ENCODE measurements at places on chromosomes 12 and 14. TPM values are rescaled to one million over a fixed set of nuclear protein-coding genes. Genes with fewer than 3 reads are reported as not detected.

DNA sequence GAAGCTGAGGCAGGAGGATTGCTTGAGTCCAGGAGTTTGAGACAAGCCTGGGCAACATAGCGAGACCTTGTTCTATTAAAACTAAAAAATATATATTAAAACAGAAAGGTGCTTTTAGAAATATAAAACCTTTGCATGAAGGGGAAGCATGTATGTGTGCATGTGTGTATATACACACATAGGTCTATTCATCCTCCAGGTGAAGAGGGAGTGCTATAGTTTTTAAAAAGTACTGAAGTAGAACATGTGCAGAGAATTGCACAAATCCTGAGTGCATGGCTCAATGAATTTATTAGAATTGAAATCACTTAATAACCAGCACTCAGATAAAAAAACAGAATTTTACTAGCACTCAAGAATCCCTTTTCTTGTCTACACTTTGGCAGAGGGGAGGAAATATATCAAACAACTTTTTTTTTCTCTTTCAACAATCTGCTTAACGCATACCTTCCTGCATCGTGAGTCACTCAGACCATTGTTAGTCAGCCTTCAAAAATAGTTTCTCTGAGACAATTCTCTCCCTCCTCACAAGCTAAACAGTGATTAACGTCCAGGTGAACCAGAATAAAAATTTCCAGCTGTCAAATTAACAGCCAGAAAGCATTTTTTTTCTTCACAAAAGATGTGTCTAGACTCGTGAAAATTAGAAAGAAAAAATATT lies 17.7 kb upstream of the NEDD1 start:
- DNase-seq: no peak

DNA sequence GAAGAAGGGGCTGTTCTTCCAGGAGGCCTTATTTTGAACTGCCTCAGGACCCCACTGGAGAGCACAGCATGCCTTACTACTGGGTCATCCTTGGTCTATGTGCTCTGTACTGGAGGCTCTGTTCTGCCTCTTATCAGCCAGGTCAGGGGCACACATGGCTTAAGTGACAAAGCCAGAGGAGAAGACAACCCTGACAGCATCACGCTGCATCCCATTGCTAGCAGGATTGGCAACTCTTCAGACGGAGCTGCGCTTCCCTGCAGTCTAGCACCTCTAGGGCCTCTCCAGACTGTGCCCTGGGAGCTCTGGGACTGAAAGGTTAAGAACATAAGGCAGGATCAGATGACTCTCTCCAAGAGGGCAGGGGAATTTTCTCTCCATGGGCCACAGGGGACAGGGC lies 17.3 kb upstream of the TIGAR start:
- DNase-seq: no peak

DNA sequence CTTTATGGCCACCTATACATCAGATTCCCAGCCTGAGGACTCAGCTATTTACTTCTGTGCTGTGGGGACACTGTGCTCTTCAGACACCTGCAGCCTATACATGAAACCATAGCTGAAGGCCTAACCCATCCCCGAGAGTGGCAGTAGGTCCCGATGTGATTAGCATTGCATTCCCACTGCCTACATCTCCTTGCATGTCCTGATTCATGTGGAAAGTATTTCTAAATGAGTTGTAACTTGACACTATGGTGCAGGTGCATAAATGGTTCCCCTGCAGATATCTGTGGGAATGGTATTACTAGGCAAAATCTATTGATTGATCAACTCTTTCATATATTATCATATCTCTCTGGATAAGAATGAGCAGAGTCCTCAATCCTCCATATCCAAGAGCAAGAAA lies 433.5 kb downstream of the DAD1 start:
- DNase-seq: no peak

DNA sequence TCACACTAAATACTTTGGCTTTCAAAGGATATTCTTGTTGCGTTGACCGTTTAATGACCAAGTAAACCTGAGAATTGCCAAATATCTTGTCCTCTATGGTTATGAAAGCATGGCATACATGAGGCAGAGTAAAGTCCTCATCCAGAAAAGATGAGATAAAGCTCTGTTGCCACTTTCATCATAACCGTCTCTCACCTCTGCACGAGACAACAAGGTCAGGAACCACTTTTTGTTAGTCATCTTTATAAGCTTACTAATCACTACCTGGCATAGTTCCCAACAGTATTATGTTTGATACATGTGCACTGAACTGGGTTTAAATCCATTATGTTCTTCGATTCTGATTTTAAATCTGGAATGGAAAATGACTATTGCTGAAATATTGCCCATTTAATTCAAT lies 31.3 kb downstream of the PTPRB start:
- no peak for DNase-seq

- no peak for DNase-seq
These were observed 666.8 kb upstream of the TMEM132C start for GRCh38 chr12:127600211-127600610.

GRCh38 chr14:95218472-95219193 lies 61.3 kb upstream of the DICER1 start:
- no peak for DNase-seq

DNA sequence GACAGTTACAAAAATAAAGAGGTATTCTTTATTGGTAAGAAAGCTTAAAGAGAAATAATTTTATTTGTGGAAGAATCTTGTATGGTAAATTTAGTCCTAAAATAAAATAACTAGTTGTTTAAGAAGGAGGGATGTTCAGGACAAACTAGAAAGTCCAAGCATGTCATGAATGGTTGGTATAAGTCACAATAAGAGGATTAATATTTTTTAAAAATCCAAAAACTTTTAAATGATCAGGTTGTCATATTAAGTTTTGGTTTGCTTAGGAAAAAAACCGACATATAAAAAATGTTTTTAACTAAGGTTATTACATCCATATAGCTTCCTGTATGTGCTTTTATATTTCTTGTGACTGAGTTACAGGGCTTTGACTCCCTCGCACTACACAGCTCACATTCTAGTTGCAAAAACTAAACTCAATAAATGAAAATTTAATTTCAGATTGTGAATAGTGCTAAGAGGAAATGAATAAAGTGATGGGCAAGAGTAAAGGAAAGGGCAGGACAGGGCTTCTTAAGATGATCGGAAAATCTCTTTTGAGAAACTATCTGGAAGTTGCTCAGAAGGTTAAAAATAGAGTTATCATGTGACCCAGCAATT lies 80.7 kb upstream of the METAP2 start:
- no peak for DNase-seq

DNA sequence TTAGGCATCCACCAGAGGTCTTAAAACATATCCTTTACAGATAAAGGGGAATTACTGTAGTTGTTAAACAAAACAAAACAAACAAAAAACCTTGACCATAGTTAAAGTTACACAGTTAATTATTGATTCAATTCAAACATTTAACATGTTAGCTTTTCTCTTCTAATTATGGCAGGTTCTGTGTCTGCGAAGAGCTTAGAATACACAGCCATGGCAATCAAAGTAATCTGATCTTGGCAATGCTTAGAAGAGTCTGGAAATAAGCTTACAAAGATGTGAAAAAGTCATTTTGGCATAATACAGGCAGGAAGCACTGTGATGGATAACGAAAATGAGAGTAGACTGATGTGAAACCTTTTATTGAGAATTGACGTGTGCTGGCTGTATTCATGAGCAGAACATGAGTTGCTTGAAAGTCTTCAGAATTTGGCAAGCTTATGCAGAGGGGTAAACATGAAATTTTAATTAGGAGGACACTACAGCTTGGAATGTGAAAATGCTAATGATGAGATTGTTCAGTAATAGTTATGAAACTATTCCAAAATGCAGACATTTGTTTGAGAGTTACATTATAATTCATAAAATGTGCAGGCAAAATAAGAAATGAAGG lies 629.6 kb downstream of the FSCB start:
- DNase-seq: peak; percentile 27

DNA sequence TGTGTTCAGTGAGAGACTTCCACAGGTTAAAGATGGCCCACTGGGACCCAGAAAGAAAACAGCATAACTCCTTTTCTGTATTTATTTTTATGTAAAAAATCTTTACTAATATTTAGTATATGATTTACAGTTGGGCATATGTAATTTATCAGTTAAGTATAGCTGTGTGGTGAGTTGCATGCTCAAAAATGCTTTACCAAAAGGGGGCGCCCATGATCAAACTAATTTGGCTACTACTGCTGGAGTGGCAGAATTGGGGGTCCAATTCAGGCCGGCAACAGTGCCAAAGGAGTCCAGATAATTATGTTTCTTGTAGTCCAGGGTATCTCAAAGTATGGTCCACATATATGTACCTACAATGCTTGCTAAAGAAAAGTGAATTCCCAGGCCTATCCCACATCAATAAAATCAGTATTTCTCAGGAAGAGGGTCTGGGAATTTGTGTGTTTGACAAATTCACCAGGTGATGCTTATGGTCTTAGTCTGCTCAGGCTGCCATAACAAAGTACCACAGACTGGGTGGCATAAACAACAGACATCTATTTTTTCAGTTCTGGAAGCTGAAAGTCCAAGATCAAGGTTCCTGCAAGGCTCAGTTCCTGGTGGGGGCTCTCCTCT lies 152.0 kb downstream of the KTN1 start:
- no peak for DNase-seq

- DNase-seq: no peak
These were observed 31.1 kb upstream of the CPM start for GRCh38 chr12:68963856-68964745.

GRCh38 chr12:45076417-45077026 lies 25.6 kb upstream of the DBX2 start:
- DNase-seq: no peak

- no peak for DNase-seq
These were observed 65.7 kb downstream of the TMX1 start for GRCh38 chr14:51305751-51306150.

- no peak for DNase-seq
These were observed 78.9 kb downstream of the NCOR2 start for GRCh38 chr12:124488520-124488919.

DNA sequence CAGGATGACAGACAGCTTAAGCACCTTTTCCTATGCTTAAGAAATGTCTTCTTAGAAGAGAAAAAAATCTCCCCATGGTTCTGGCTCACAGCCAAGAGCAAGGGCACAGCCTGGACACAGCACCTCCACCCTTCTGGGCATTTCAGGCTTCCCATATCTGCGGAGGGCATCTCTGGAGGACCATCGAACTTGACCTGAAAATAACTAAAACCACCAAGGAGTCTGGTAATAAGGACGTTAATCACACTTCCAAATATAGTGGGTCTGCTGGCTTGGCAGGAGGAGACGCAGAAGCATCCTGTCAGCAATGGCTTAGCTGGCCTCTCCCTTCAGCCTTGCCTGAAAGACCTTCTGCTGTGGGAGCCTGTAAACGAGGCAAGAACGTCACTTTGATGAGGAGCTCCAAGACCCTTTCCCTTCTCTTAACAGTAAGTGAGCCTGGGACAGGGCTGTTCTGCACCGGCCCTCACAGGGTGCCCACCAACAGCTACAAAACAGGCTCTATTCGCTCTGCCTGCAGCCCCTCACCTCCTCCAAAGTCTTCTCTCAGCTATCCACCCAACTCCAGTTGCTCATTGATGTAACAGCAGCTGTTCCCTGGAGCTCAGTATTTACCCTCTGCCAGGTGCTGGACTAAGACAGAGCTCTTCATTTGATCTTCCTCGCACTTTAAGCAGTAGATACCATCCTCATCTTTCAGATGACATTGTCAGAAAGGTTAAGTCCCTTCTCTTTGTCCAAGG lies 13.2 kb downstream of the SETD3 start:
- DNase-seq: no peak

- DNase-seq: no peak
These were observed 79.9 kb upstream of the LHX5 start for GRCh38 chr12:113551563-113551962.

GRCh38 chr12:77214136-77214535 lies 148.8 kb upstream of the E2F7 start:
- DNase-seq: no peak

GRCh38 chr14:94400422-94400841 lies 12.0 kb upstream of the SERPINA1 start:
- no peak for DNase-seq

DNA sequence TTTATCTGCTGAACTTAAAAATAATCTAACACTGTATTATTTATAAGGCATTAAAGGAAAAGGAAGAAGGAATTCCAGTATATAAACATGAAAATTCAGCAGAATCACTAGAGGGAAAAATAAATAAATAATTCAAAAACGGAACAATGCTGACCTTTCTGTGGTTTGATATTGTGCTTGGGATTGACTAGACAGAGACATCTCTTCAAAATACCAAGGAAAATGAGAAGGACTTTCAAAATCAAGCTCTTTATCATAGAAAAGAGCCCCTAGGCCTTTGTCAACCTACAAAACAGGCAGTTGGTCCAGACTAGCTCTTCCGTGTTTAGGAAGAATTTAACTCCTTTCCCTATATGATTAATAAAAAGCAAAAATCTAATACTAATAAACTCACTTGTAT lies 6.3 kb upstream of the FLRT2 start:
- DNase-seq: no peak

DNA sequence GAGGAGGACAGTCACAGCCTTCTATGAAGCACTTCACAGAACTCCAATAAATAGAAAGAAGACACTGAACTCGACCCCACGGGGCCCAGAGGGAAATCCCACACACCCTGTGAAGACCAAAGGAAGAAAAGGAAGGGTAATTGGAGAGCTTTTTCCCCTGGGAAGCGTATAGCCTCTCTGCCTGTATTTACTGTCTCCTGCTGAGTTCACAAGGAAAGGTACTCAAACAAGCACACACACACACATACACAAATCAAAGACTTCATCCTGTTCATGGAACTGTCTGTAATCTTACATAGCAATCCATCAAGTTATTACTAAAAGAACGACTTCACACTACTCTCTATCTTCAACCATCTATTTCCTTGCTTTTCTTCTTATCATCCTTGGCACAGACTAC lies 15.3 kb downstream of the FOXN3 start:
- DNase-seq: no peak

GRCh38 chr14:24130717-24131548 lies 474 bp downstream of the FITM1 start:
- DNase-seq: peak; percentile 12

Gene NRL
- total RNA-seq: 0.69 TPM

Gene MSRB3
- total RNA-seq: 23.8 TPM

Gene LIN7A
- total RNA-seq: 5.9 TPM

Gene HSPA2
- 19.7 TPM for total RNA-seq

Gene CLEC2B
- 18.7 TPM for total RNA-seq

Gene AGAP2
- 1.1 TPM for total RNA-seq

Gene CLEC2A
- total RNA-seq: 18.5 TPM

Gene HOXC9
- total RNA-seq: 4.0 TPM

Gene TRIM9
- 3.3 TPM for total RNA-seq

Gene COL2A1
- 1.6 TPM for total RNA-seq
